HFFc6 (cell line): ENCODE measurements at places on chromosomes 5 and 9. TPM values are rescaled to one million over a fixed set of nuclear protein-coding genes. Genes with fewer than 3 reads are reported as not detected.

Gene EGFLAM
- total RNA-seq: 0.88 to 6.9 TPM (median 1.5 TPM) in 3 replicates

Gene C1QTNF2
- 0.53 to 2.6 TPM (median 1.6 TPM) in 3 replicates for total RNA-seq

Gene CSF2
- 0.21 TPM in 1 of 3 replicates, not detected in the others for total RNA-seq

Gene OMD
- total RNA-seq: not detected in 3 replicates

Gene FAM120AOS
- total RNA-seq: 34.5 to 37.4 TPM (median 36.1 TPM) in 3 replicates

Gene CARD9
- 2.8 to 20.2 TPM (median 18.8 TPM) in 3 replicates for total RNA-seq

Gene MCCC2
- total RNA-seq: 13.6 to 24.1 TPM (median 21.4 TPM) in 3 replicates

Gene TMEM171
- total RNA-seq: 1.4 to 2.1 TPM (median 1.9 TPM) in 3 replicates

Gene CCDC183
- 0.27 to 0.28 TPM in 2 of 3 replicates, not detected in the other for total RNA-seq

Gene FBLL1
- not detected in 2 replicates for total RNA-seq

Gene GLRA1
- not detected in 3 replicates for total RNA-seq

Gene PPP3R2
- total RNA-seq: not detected in 3 replicates

Gene DMGDH
- total RNA-seq: 0.58 to 0.77 TPM in 2 of 3 replicates, not detected in the other

Gene PRSS3
- 20.2 to 41.3 TPM (median 29.5 TPM) in 3 replicates for total RNA-seq

Gene LCNL1
- not detected in 3 replicates for total RNA-seq

Gene LCN9
- not detected in 3 replicates for total RNA-seq

Gene CNTRL
- total RNA-seq: 3.3 to 8.6 TPM (median 6.7 TPM) in 3 replicates

Gene DDX4
- total RNA-seq: not detected in 3 replicates

Gene SPINK7
- not detected in 3 replicates for total RNA-seq

Gene PCDHB8
- 0.88 to 2.0 TPM (median 0.90 TPM) in 3 replicates for total RNA-seq

Gene PCDHA13
- not detected in 3 replicates for total RNA-seq

Gene SV2C
- total RNA-seq: not detected in 3 replicates

Gene CAMK4
- total RNA-seq: 4.1 to 5.9 TPM (median 4.2 TPM) in 3 replicates

Gene AK8
- total RNA-seq: 0.12 to 0.20 TPM (median 0.15 TPM) in 3 replicates

Gene SLC46A2
- total RNA-seq: not detected in 3 replicates

Gene LHX3
- total RNA-seq: not detected in 3 replicates

Gene SPATA24
- 5.9 and 6.9 TPM in 2 replicates for total RNA-seq

Gene TIMD4
- total RNA-seq: not detected in 3 replicates

Gene ANKRD34B
- not detected in 3 replicates for total RNA-seq

Gene PDE6A
- total RNA-seq: not detected in 3 replicates
